ENCODE measurements at places on chromosomes 13 and 19. TPM values are rescaled to one million over a fixed set of nuclear protein-coding genes. Genes with fewer than 3 reads are reported as not detected.

The DENND1C gene
- 2.2 TPM for polyA plus RNA-seq

The F10 gene
- polyA plus RNA-seq, result 6.0 TPM

The CD209 gene
- 0.24 TPM for polyA plus RNA-seq

The ZMYM2 gene
- 76.9 TPM for polyA plus RNA-seq

The VSTM2B gene
- polyA plus RNA-seq, result 43.2 TPM

The GAPDHS gene
- not detected for polyA plus RNA-seq

The VRK3 gene
- polyA plus RNA-seq, result 48.1 TPM

The TPTE2 gene
- polyA plus RNA-seq, result 0.51 TPM

The IGFLR1 gene
- polyA plus RNA-seq, result 10.9 TPM

The CAPN12 gene
- polyA plus RNA-seq, result 2.8 TPM

The SLC25A41 gene
- polyA plus RNA-seq, result 5.5 TPM

The PNMA8B gene
- 30.2 TPM for polyA plus RNA-seq

Data from spinal cord (tissue), 10 donors.